Effector CD4-positive, alpha-beta T cell (primary cell): ENCODE measurements at places on chromosomes 3 and 15.

- DNase-seq, result no peak
These were observed 636.5 kb downstream of the ZBBX start for GRCh38 chr3:166743481-166744134.

DNA sequence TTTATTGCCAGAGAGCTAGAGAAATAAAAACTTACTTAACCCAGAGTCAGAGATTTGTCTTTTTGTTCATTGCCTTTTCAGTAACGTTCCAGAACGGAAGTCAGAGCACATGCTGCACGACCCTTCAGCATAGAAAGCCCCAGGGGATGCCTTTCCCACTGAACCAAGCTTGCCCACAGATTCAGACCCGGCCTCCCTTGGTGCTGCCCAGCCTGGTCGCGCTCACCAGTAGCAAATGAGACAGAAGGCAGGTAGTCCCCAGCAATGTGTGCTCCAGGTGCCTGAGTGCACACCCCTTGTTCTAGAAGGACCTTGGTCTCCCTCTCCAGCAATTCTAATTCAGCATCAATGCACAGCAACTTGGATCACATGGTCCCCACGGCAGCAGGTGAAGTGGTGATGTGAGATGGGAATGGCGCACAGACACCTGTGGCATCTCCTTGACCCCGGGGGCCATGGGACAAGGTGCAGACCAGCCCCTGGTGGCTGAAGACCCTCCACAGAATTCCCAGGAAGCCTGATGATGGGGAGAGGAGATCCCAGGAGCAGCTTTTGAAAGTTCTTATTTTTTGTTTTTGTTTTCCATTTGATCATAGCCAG, 91.8 kb upstream of the IQSEC1 start:
- no peak for DNase-seq

GRCh38 chr3:45066109-45066801, 40.2 kb downstream of the CLEC3B start:
- DNase-seq, result no peak

- no peak for DNase-seq
These were observed 92.3 kb upstream of the COL8A1 start for GRCh38 chr3:99545941-99546580.

DNA sequence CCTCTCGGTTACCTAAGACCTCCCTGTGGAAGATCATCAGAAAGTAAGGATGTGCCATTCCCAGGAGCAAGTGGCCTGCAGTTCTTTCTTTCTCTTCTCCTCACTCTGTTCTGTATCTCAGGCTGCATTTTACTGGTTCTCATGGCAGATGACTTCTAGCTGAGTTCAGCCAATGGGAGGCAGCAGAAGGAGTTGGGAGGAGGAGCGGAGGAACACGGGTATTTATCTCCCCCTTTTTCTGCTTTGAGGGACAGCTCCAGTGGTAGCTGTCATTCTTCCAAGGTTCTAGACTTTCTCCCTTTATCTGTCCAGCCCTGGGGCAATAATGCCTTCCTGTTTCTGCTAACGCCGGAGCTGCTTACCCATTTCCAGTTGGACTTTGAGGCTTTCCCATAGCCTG, 339.9 kb downstream of the NR2F2 start:
- DNase-seq, result no peak

DNA sequence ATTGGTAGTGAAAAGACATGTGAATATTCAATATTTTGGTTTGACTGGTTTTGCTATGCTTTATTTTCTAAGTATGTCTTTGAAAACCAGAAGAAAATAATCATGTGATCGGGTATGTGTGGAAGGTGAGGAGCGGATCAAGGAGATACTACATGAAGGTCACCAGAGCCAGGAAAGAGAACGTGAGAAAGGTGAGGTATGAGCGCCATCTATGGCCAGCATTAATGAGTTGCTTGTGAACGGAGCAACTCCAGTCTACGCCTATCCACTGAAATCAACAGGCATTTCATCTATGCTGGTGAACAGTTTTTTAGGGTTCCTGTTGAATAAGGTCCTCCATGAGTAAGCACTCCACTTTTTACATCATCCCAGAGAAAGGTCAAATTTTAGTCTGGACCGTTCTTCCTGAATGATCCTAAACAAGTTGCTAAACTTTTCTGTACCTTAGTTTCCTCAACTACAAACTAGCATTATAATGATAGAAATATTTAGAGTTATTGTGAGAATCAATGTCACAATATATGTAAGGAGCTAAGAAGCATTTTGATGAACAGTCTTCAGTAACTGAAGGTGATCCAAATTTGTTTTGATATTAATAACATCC, 1435.2 kb upstream of the CADM2 start:
- no peak for DNase-seq

DNA sequence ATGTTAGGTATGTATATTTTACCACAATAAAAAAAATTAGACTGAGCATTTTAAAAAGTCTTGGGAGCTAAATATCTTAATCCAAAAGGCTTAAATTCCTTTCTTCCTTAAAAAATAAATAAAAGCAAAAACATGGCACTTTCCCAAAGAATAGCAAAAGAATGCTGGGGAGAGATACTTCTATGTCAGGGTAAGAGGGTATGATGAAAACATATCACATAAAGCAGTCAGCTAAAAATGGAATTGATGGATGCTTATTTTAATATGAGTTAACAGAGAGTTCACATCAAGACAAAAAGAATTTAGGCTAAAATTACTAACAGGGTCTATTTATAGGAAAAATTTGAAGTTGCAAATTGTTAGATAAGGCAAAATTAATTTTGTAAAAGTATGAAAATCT, 141.0 kb downstream of the MYLK start:
- no peak for DNase-seq

GRCh38 chr15:78399091-78399490, 38.9 kb upstream of the IREB2 start:
- no peak for DNase-seq

- DNase-seq, result no peak
These were observed 65.8 kb downstream of the TPRG1 start for GRCh38 chr3:189237526-189237925.

DNA sequence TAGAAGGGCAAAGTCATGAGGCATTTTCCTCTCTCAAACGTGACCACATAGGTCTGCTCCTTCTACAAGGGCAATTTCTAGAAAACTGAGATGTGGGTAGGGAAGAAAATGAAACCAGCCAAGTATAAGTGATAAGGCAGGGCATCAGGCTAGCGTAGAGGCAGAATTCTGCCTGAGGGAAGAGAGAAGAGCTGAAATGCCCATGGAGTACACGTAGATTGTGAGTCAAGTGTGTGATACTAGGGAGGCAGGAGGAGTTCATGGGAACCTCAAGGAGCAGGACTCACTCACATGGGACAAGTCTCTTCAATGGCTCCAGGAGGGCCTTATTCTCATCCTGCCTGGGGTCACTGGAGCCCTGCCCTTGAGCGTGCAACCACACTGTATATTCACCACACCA, 34.9 kb upstream of the PPP4R2 start:
- no peak for DNase-seq

DNA sequence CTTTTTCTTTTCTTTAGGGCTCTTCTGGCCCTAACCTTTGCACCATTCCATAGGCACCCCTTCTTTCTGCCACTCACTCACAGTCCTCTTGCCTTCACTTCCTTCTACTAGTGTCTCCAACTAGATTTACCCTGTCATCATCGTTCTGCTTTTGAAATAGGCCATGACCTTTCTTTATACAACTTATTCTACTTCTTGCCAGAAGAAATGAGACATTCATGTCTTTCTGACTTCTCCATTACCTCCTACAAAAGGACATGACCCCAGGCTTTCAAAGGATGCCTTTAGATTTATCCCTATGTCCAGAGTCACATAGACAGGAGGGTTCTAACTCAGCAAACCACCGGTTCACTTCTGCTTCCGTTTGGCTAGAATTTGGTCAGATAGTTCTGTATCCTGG, 336.4 kb upstream of the LRRFIP2 start:
- no peak for DNase-seq

GRCh38 chr3:123409443-123410148, 39.3 kb downstream of the ADCY5 start:
- no peak for DNase-seq

- no peak for DNase-seq
These were observed 988.4 kb downstream of the TBL1XR1 start for GRCh38 chr3:176208915-176209314.

DNA sequence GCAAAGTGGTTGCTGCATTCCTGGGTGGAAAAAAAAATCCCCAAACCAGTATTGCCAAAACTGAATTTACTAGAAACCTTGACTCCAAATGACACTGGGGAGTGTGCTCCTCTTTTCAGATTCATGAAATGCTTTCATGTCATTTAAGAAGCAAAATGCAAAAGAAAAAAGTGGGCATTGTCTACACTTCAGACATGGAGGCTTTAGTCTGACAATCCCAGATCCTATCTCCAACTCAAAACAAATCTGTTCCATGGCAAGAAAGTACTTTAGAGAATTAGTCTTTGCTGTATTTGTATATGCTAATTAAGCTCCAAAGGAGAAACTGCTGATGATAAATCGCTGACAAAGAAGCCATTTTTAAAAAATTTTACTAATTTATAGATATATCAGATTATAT, 366.7 kb downstream of the MAGI1 start:
- DNase-seq, result no peak
